ENCODE measurements at places on chromosomes 1 and 21.

DNA sequence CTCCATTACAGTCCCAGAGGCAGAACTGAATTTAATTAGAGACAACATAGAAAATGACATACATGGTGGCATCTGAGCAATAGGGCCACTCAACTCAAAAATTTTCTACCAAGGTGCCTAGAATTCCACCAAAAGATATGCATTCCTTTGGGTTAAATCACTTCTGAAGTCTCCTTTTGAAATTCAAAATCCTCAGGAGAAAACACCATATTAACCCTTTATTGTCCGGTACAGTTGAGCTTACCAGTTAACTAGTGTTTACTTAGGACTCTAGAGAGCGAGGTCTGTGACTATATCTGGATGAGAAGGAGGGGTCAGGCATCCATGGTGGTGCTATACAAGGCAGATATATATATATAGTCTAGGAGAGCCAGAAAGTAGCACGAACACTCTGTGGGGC lies 355.6 kb upstream of the CAMK1G start:
- no peak for DNase-seq

DNA sequence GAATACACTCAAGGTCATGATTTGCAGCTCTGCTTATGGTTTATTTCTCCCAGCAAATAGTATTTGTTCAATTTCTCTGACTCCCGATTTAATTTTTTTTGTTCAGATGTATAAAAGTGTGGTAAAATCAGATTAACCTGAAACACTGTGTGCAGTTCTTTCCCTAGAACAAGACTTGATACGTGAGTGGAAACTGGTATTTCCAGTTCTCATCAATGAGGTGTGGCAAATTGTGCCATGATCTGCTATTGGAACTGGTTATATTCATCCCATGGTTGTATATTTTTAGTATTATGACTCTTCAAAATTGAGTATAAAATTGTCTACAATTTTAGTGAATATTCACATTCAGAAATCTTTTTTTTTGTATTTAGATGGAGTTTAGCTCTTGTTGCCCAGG lies 76.8 kb upstream of the IVNS1ABP start:
- DNase-seq, result no peak

- no peak for DNase-seq
Measured at GRCh38 chr1:182032251-182032650, 29.3 kb downstream of the ZNF648 start.

- DNase-seq, result no peak
Measured at GRCh38 chr1:115479055-115479482, 141.0 kb upstream of the NGF start.

DNA sequence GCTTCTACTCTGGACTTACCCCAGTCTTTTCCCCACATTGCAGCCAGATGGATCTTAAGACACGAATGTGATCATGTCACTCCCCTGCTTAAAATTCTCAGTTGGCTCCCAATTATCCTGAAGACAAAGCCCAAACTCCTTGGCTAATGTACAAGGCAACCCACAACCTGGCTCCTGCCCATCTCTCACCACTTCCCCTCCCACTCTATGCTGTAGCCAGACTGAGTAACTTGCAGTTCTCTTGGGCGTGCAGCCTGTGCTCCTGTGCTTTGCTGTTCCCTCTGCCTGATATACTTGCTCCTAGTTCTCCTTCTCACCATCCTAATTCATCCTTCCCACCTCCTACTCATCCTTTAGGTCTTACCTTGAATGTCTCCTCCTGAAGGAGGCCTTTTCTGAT lies 56.2 kb downstream of the LGR6 start:
- no peak for DNase-seq

DNA sequence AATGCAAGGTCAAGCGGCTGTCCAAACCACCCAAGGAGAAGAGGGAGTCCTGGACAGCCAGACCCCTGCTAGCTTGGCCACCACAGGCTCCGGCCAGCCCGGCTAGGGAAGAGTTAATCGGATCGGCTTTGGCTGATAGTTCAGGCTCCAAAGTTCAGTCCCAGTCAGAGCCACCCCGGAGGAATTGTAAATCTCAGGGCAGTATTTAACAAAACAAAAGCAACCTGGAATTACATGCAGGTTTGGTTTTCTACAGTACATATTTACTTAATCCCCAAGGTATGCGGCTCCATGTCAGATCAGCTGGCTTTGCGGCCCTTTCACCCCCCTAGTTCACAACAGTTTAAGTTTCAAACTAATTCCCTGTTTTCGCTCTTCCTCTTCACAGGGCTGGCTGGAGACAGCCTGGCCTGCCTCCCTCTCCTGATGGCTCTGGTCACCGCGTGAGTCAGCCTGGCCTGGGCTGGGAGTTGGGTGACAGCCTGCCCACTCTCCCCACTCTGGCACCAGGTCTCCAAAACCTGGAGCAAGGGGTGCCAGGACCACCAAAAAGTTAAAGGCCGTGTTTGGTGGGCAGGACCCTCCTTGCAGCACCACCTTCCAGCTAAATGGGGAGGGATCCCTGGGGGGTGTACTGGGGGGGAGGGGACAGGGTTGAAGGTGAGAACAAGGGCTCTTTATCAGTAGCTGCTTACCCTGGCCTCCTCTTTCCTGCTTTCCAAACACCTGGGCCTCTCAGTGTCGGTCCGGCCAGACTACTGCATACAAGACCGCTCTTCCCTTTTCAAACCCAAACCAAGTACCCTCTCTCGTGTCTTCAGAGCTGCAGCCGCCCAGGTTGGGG lies 1.9 kb downstream of the DHRS3 start:
- DNase-seq, result peak; percentile 69

GRCh38 chr1:31345635-31346034 lies 27.2 kb downstream of the FABP3 start:
- no peak for DNase-seq

DNA sequence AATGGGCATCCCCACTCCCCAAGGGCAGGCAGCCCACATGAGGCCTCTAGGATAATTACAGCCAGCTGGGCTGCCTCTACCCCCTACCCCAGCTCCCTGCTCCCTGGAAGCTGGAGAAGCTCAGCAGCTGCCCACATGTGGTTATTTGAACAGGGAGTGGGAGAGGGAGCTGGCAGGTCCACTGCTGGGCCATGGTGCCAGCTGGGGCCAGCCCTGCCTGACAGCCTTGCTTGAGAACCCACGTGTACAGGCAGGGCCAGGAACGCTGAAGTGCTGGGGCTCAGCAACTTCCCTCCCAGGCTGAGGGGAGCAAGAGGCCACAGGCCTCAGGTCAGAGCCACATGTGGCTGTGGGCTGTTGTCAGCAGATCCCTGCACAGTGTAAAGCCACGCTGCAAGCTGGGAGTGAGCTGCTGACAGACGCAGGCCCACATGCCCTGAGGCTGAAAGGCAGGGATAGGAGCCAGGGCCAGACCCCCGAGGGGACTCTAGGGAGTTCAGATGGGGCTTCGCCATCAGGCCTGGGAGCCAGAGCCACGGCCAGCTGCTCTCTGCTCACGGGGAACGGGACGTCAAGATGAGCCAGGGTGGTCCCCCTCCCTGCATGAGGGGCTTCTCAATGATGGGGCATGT lies 129.0 kb downstream of the SYF2 start:
- DNase-seq, result peak; percentile 64

DNA sequence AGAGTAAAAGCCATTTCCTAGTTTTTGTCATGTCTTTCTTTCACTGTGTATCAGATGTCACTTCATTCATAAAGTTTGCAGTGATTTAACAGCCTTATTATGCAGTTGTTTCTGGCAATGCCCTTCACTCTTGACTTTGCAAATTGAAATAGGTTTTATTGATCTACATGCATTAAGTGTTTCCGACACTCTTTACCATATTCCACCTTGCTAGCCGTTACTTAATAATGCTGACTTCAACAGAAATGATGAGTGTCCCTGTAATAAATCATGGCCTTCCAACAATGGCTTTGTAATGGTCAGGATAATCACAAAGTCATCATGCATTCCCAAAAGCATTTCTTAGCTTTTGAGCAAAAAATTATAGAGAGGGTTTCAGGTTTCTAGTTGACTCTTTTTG lies 236.8 kb upstream of the FMN2 start:
- DNase-seq, result no peak

- DNase-seq, result no peak
Measured at GRCh38 chr1:191101960-191102359, 624.3 kb upstream of the BRINP3 start.

DNA sequence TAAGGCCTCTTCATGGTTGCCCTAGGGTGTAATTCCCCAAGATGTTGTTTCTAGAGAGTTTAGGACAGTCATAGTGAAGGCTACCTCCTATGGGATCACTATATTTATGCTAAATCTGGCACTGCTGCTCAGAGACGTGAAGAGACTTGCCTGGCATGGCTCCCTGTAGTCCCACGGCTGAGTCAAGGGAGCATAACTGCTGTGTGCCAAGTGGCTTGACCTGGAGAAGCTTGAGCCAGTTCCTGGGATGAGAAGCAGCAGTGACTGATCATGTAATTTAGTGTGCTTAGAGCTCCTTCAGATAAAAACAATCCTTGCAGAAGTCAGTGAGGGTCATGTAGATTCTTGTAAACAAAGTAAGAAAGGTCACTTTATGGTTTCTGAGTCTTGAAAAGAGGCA lies 68.9 kb upstream of the TSPAN2 start:
- no peak for DNase-seq

DNA sequence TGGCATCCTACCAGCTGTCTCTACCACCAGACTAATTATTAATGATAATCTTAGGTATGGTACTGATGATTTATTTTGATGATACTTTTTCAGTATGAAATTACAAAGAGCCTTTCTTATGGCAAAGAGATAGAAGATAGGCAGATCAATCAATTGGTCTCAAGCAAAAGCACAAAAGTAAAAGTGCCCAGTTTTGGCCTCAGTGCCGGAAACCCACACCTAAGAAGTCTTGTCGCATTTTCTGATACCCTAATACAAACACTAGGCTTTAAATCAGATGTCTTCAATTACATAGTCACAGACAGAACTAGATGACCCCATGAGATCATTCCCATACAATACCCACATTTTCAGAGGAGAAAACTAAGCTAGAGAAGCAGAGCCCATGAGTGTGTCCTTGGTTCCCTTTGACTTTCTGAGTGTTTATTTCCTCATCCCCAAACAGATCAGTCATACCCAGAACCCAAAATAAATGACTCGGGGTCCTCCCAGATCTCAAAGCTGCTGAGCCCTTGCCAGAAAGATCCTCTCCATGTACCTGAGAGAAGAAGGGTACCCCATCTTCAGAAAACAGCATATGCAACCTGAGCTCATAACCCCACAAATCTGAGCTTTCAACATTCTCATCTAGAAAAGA lies 7.7 kb downstream of the ITPKB start:
- DNase-seq, result no peak

- DNase-seq, result no peak
Measured at GRCh38 chr1:112793631-112794565, 78.8 kb upstream of the PPM1J start.

- peak; percentile 81 for DNase-seq
Measured at GRCh38 chr1:108643492-108644335, 17.2 kb downstream of the HENMT1 start.

DNA sequence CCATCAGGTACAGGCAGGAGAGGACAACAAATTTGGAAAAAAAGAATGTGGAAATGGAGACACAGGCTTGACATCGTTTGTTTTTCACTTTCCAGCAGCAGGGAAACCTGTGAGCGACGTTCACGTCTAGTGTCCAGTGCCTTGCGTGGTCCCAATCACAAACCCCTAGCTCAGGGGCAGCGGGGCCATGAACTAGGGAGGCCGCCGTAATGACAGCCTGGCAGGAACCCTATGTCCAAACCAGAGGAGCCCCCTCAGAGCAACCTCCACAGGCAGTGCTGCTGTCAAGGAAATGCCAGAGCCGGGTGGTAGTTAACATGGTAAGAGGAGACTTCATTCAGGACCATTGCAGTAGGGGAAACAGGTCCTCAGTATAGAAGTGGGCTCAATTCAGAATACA lies 37.8 kb upstream of the PSEN2 start:
- DNase-seq, result no peak

DNA sequence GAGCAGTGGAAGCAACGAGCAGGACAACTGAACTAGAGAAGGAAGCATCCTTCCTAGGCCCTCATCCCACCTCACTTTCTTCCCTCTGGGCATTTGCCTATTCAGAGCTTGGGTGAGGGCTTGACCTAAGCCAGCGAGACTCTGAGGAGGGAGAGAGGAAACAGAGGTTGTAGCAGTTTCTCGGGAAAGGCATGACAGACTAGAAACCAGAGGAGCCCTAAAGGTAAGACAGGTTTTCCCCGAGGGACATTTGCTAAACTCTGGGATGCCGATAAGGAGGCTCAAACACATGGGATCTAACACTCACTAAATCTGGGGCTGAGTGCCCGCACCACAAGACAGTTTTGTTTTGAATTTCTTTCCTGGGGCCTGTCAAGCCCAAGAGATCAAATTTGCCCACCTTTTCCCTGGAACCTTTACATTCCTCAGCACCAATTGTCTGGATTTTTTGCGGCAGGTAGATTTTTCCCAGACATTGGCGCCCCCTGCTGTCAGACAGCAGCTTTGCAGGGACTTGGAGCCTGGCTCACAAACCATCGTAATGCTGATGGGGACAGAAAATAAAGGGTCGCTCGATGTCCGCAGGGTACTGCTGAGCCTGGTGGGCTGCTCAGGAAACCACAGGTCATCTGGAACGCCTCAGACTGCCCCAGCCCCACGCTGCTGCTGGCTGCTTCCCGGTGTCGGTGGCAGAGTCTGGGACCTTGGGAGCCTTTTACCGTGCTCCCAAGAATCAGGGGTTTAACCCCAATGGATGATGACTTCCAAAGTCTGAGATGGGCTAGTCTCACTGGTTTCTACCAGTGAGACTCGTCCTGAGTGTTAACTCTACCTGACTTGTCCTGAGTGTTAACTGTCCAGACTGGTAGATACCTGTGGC lies 23.4 kb upstream of the TSPAN2 start:
- peak; percentile 26 for DNase-seq

- no peak for DNase-seq
Measured at GRCh38 chr21:16624479-16625118, 888.2 kb upstream of the CXADR start.

DNA sequence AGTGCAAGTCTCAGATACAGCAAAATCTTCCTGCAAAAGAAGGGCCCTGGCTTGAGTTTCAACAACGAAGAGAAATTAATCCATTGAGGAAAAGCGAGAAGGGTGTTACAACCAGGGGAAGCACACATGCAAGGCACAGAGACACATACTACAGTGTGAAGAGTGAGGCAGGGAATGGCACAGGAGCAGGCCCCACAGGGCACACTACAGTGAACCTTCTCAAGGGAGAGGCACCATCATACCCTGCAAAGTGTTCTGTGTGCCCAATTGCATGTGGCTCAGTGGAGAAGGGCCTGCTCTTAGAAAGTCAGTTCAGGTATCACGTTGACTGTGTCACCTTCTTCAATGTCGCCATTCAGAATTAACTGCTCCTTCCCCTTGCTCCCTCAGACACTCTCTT lies 60.3 kb downstream of the LMX1A start:
- no peak for DNase-seq

- peak; percentile 76 for DNase-seq
Measured at GRCh38 chr1:200242110-200243041, 167.5 kb downstream of the ZNF281 start.

DNA sequence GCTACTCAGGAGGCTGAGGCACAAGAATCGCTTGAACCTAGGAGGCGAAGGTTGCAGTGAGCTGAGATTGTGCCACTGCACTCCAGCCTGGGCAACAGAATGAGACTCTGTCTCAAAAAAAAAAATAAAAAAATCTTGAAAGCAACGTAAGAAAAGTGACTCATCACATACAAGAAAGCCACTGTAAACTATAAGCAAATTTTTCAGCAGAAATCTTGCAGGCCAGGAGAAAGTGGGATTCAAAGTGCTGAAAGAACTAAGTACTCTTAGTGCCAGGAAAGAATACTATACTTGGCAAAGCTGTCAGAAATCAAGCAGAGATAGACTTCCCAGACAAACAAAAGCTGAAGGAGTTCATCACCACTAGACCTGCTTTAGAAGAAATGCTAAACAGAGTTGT lies 4.4 kb upstream of the HMGN1 start:
- DNase-seq, result no peak
